ENCODE measurements at places on chromosomes 2 and 18.

DNA sequence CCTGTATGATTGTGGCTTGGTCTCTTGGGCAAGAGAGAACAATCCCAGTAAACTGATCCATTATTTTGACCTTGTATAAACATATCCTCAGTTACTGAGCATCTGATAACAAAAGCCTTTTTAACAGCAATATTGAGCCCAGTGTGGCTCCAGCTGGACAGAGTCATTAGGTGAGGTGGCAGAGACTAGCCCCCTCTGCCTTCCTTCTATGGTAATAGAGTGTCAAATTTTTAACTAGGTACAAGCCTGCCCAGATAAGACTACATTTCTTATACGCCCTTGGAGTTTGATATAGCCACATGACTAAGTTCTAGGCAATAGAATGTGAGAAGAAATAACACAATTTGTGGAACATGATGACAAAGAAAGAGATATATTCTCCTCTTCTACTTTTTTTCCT lies 56.2 kb downstream of the HNMT start:
- DNase-seq = no peak

DNA sequence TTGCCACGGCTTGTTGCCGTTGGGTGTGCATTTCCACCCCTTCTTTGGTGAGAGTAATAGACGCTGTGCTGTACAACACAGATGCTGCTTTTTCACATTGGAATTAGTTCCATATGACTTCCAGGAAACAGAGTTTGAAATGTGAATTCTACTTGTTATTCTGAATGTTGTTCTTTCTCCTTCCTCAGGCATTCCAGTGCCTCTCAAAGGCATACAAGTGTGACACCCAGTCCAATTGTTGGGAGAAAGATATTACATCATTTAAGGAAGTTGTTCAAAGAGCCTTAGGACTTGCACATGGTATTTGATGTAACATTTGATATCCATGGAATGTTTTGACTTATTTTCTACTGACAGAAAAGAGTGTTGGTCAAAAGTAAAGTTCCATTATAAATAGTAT lies 134.4 kb upstream of the LTBP1 start:
- no peak for DNase-seq

GRCh38 chr2:27583390-27583915 lies 611 bp downstream of the ZNF512 start:
- DNase-seq = no peak

GRCh38 chr2:89844221-89844943 lies 1152.9 kb downstream of the RPIA start:
- no peak for DNase-seq

GRCh38 chr18:47748847-47749599 lies 181.4 kb downstream of the SMAD2 start:
- DNase-seq = peak; percentile 77

GRCh38 chr2:105087273-105087672 lies 49.4 kb downstream of the MRPS9 start:
- DNase-seq = no peak

- DNase-seq = no peak
Observed at GRCh38 chr2:99201959-99202678, 21.1 kb downstream of the MRPL30 start.

GRCh38 chr2:47026748-47027534 lies 111.3 kb upstream of the MCFD2 start:
- no peak for DNase-seq

GRCh38 chr18:74898965-74899364 lies 301.3 kb downstream of the ZNF407 start:
- DNase-seq = no peak

- no peak for DNase-seq
Observed at GRCh38 chr18:12072996-12073395, 20.6 kb upstream of the ANKRD62 start.

DNA sequence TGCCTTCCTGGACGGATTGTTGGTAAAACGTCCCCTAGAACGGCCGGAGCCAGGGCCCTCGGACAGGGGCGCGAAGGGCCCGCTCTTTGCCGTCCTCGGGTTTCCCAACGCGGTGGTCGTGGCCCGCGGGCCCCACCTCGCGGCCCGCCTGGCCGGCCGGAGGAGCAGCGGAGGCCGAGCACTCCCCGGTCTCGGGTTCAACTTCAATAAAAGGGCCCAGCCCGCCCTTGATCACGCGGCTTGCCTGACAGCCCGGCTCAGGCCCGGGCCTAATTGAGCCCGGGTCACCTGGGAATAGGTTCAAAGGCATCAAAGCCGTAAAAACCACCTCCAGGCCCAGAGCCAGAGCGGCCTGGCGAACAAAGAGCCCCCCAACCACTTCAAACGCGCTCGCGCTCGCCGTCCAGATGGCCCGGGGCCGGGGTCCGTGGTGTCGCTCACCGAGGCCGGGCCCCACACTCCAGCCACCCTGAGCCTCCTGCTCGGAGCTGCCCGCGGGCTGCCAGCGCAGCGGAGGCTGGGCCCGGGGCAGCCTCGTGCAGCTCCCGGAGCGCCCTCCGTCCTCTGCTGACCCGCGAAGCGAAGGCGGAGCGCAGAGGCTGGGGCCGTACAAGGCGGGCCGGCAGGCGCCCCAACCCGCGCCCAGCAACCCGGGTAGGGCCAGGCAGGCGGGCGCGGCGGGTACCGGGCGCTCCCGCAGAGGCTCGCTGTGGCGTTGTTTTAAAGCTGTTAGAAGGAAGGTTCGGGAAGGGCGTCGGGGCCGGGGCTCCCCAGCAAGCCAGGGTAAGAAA lies 1.1 kb upstream of the TWIST2 start:
- no peak for DNase-seq

DNA sequence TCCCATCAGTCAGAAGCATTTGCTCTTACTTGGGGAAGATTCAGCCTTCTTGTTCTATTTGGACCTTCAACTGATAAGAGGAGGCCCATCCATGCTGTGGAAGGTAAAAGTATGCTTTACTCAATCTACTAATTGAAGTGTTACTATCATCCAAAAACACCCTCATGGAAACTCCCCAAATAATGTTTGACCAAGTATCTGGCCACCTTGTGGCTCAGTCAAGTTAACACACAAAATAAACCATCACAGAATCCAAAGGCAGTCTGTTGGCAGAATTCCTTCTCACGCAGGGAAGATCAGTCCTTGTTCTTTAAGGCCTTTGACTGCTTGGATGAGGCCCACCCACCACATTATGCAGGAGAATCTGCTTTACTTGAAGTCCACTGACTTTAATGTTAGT lies 531.2 kb upstream of the SMIM21 start:
- no peak for DNase-seq

DNA sequence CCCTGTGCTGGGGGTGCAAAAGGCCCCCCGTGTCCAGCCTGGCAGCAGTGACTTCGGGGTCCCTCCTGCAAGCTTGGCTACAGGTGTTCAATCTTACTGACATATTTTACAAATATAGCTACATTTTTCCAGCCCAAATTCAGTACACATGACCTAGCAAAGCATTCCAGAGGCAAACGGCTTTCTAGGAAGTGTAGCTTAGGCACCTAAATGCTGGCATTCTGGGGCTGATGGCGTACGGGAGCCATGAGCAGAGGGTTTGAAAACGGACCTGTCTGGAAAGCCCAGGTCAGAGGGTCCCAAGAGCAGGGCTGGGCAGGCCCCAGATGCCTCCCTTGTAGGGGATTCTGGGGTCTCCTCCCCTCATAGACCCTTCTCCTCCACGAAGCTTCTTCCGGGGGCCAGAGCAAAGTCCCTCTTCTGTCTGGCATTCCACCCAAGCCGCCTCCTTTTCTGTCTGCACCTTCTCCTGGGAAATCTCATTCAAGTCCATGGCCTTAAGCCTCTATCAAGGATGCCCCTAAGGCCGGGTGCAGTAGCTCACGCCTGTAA lies 63.3 kb upstream of the ASAP2 start:
- DNase-seq = no peak

GRCh38 chr2:238790126-238790832 lies 57.6 kb upstream of the TWIST2 start:
- no peak for DNase-seq

DNA sequence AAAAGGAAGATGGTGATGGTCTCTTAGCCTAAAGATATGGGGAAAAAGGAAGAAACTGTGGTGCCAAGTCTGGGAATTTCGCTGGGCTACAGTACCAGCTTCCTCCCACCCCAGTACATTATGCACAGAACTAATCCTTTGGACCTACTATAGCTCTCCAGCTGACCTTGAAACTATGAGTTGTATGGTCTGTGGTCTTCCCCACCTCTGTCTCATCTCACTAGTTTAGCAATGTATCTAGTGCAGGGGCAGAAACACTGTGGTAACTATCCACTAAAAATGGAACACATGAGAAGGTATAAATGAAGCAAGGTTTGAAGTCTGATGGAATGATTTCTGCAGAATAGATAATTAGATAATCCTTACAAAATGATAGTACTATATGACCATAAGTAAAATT lies 190.4 kb upstream of the CCDC150 start:
- DNase-seq = no peak

- no peak for DNase-seq
Observed at GRCh38 chr18:28485918-28486317, 309.0 kb upstream of the CDH2 start.

DNA sequence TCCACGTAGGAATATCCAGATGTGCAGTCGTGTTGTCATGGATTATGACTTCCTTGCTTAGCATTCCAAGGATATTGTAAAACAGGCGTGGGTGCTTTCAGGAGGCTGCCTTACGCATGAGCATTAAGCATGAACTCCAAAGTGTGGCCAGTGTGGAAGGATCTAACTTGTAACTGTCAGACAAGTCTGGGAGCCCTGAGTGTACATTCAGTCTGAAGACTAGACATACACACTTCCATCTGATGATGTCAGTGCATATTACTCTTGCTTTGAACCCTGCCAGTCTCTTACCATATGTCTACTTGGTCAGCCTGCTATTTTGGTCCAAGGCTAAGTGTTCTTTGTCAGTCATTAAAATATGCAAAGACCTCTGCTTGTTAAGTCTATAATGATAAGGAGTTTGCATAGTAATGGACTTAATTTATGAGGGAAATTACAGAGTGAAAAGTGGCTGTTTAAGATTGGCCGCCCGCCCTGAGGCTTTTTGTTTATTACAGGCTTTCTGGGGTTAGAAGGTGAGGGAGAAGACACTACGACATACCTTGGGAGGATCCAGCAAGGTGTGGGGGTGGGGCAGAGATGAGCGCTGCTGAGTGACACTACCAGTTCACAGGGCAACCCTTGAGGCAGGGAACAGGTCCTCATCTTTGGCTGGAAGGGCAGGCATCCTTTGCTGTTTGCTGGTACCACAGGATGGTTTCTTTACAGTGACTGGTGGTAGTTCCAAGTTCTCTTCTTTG lies 48.3 kb downstream of the CABLES1 start:
- DNase-seq = no peak

- no peak for DNase-seq
Observed at GRCh38 chr2:160042054-160042453, 20.4 kb downstream of the PLA2R1 start.

DNA sequence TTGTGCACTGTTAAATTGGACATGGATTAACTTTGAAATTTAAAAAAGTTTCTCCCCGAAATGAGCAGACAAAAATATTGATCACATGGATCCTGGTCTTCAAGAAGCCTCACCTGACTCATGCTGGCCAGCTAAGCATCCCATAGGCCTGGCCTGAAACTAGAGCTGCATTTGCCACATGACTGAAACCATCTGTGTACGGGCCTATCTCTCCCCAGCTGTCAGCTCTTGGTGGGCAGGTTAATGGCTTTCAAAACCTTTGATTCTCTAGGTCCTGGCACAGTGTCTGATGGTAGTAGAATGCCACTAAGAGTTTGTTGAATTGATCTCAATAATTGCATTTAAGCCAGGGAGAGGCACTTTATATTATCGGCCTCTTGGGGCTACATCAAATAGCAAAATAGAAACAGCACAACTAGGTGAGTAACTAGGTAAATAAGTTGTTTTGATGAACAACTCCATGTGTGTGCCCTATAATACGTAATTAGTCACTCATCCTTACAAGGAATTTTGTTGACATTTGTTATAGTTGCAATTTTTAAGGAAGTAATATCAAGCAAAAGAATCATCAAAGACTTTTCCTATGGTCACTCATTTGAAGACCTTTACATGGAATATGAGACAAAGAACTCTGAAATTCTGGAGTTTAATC lies 251.1 kb downstream of the SP3 start:
- no peak for DNase-seq

- DNase-seq = no peak
Observed at GRCh38 chr2:227861011-227861410, 10.4 kb upstream of the DAW1 start.

DNA sequence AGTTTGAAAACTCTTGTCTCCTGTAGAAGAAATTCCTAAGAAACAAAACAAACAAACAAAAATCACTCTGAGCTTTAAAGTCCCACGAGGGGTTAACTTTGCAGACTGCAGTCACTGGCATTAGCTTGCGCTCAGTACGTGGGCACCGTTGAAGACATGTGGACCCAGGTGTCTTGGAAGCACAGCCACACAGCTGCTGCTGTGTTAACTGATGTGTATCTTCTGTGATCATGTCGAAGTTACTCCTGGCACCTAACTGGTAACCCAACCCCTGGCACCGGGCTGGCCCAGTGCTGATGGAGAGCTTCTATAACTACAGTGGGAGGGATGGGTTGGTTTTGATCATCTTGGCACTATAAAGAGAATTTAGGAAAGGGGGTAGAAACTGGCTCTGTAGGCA lies 51.6 kb upstream of the FHL2 start:
- DNase-seq = no peak

DNA sequence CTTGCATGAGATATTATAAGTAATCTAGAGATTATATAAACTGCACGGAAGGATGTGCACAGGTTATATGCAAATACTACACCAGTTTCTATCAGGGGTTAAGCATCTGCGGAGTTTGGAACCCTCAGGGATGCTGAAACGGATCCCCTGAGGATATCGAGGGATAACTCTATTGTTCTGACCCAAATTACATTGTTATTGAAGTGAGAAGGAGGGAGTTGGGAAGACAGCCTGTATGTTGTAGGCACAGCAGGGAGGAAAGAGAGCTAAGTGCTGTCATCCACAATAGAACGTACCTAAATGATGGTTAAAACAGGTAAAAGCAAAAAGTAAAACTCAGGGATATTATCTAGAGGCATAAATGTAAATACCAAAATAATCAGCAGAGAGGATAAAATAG lies 44.6 kb upstream of the SMAD2 start:
- no peak for DNase-seq

- DNase-seq = no peak
Observed at GRCh38 chr2:106736221-106736620, 149.7 kb downstream of the ST6GAL2 start.

DNA sequence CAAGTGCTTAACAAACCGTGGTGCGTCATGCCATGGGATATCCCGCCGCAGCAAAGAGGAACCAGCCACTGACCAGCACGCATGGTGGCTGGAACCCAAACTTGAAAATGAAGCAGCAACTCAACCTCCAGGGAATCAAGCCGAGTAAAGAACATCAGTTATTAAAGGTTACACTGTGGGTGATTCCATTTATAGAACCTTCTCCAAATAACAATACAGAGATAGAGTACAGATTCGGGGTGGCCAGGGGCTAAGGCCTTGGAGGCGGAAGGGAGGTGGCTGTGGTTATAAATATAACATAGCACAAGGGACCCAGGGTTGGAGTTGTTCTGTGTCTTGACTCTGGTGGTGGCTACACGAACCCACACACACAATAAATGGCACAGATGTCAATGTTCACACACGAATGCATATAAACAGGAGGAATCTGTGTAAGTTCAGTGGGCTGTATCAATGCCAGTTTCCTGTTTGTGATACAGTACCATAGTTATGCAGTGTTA lies 123.1 kb downstream of the EIPR1 start:
- DNase-seq = no peak

- DNase-seq = no peak
Observed at GRCh38 chr2:1899396-1899730, 155.0 kb upstream of the PXDN start.

- no peak for DNase-seq
Observed at GRCh38 chr2:163641986-163642385, 93.8 kb downstream of the FIGN start.
